Uterus (tissue), 4 donors: ENCODE measurements at places on chromosomes 16 and 17. TPM values are rescaled to one million over a fixed set of nuclear protein-coding genes. Genes with fewer than 3 reads are reported as not detected.
A peak's percentile ranks its signal among the peaks of the same experiment; 100 is the strongest.

Gene MYH2
- total RNA-seq, result 0.35 TPM

Gene TOX3
- 1.2 TPM for total RNA-seq

DNA sequence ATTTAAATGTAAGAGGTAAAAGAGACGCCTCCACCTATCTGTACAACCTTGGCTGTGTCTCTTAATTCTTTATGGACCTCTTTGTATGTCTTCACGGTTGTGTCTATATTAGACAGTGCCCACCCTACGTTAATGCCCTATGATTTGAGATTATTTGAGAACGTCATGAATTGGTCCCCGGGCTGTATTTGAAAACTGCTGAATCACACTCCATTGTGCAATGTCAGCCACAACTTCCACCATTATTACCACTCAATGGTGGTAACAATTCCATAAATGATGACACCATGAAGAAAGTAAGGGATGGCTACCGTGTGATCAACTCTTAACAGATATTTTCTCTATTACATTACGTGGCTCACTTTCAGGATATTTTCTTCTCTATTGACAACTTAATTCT, 182.4 kb upstream of the RBFOX1 start:
- H3K27ac ChIP-seq, result no peak overlapping the region
- no peaks in the 10 kb centered on the region for H3K27me3 ChIP-seq
- H3K4me1 ChIP-seq, result no peaks in the 10 kb centered on the region
- no peak for DNase-seq
- H3K36me3 ChIP-seq, result no peaks in the 10 kb centered on the region
- H3K4me3 ChIP-seq, result no peak overlapping the region

- H3K4me1 ChIP-seq, result peaks cover 33% of the 10 kb centered on the region
- H3K27me3 ChIP-seq, result no peaks in the 10 kb centered on the region
- peak overlapping the region; percentile 75 for H3K27ac ChIP-seq
These were observed 11.8 kb downstream of the LASP1 start for GRCh38 chr17:38881600-38882191.

- H3K4me3 ChIP-seq, result no peak overlapping the region
- H3K36me3 ChIP-seq, result no peaks in the 10 kb centered on the region
- H3K27ac ChIP-seq, result no peak overlapping the region
- H3K27me3 ChIP-seq, result no peaks in the 10 kb centered on the region
These were observed 9.4 kb downstream of the CWC25 start for GRCh38 chr17:38815576-38816193.

- H3K36me3 ChIP-seq, result no peaks in the 10 kb centered on the region
- DNase-seq, result peak; percentile 45
- no peaks in the 10 kb centered on the region for H3K27me3 ChIP-seq
These were observed 21.2 kb downstream of the PDILT start for GRCh38 chr16:20383106-20384029.

DNA sequence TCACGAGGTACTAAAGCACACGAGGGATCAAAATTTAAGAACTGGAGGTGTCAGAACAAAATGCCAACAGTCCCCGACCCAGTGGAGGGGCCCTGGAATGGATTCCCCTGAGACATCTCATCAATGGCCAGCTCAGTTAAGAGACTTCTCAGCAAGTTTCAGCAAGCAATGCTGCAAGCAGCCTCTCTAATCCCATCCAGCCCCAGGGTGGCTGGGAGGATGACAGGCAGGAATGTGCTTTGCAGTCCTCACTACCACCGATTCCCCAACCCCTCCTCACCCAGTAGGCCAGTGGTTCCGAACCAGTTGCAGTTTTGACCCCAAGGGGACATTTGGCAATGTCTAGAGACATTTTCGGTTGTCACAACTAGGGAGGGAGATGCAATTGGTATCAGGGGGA, 8.7 kb downstream of the GPRC5B start:
- no peaks in the 10 kb centered on the region for H3K4me1 ChIP-seq
- H3K27ac ChIP-seq, result no peak overlapping the region
- DNase-seq, result no peak
- H3K27me3 ChIP-seq, result no peaks in the 10 kb centered on the region
- H3K4me3 ChIP-seq, result no peak overlapping the region

GRCh38 chr16:46903255-46903905, 19.2 kb downstream of the GPT2 start:
- H3K27me3 ChIP-seq, result no peaks in the 10 kb centered on the region
- no peaks in the 10 kb centered on the region for H3K4me1 ChIP-seq
- DNase-seq, result no peak
- no peak overlapping the region for H3K27ac ChIP-seq
- H3K4me3 ChIP-seq, result no peak overlapping the region

GRCh38 chr16:53945996-53946395, 242.0 kb downstream of the FTO start:
- no peak overlapping the region for H3K27ac ChIP-seq
- DNase-seq, result no peak
- no peaks in the 10 kb centered on the region for H3K36me3 ChIP-seq
- no peak overlapping the region for H3K4me3 ChIP-seq
- no peaks in the 10 kb centered on the region for H3K27me3 ChIP-seq

DNA sequence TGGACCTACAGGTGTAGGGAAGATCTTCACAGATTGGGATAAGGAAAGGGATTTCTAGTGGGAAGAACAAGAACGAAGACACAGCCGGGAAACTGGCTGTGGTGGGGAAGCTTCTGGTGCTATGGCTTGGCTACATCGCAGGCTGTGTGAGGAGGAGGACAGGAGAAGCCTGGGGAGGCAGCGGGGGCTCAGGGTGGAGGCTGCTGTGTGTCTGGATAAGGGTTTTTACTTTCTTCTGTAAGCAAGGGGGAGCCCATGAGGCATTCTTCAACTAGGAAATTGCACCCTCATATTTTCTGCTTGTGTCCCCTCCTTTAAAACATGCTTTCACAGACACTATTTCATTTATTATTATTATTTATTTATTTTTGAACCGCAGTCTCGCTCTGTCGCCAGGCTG, 2.9 kb upstream of the RHBDF2 start:
- no peaks in the 10 kb centered on the region for H3K4me1 ChIP-seq
- H3K27me3 ChIP-seq, result no peaks in the 10 kb centered on the region
- no peaks in the 10 kb centered on the region for H3K36me3 ChIP-seq
- H3K4me3 ChIP-seq, result no peak overlapping the region
- no peak for DNase-seq

GRCh38 chr16:25177831-25178688, 38.7 kb upstream of the AQP8 start:
- H3K36me3 ChIP-seq, result no peaks in the 10 kb centered on the region
- no peak for DNase-seq
- H3K27me3 ChIP-seq, result no peaks in the 10 kb centered on the region
- no peak overlapping the region for H3K4me3 ChIP-seq
- H3K4me1 ChIP-seq, result no peaks in the 10 kb centered on the region
- peak overlapping the region; percentile 33 for H3K27ac ChIP-seq

DNA sequence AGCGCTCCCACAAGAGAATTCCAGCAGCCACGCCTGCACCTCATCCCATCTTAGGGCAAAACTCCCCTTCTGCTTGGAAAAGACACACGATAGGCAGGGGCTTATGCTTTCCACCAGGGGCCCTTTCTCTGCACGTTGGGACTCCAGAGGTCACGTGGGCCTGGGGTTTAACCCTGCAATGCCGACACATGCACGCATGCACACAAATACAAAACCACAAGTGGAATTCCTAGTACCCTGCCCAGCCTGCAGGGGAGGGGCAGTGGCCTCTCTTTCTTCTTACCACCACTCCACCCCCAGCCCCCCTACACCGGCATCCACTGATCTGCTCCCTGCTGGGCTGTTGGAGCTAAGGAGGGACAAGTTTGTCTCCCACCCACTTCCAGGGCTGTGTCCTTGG, 16.8 kb upstream of the CCDC182 start:
- H3K4me3 ChIP-seq, result no peak overlapping the region
- H3K27me3 ChIP-seq, result no peaks in the 10 kb centered on the region
- H3K36me3 ChIP-seq, result no peaks in the 10 kb centered on the region
- no peak for DNase-seq
- no peaks in the 10 kb centered on the region for H3K4me1 ChIP-seq

- no peak overlapping the region for H3K27ac ChIP-seq
- H3K4me1 ChIP-seq, result no peaks in the 10 kb centered on the region
- H3K27me3 ChIP-seq, result no peaks in the 10 kb centered on the region
- H3K36me3 ChIP-seq, result no peaks in the 10 kb centered on the region
These were observed 19.4 kb downstream of the NOL11 start for GRCh38 chr17:67737145-67737544.

GRCh38 chr17:12549499-12550041, 116.1 kb upstream of the MYOCD start:
- no peak overlapping the region for H3K4me3 ChIP-seq
- no peak for DNase-seq
- no peaks in the 10 kb centered on the region for H3K27me3 ChIP-seq
- peak overlapping the region; percentile 74 for H3K27ac ChIP-seq
- no peaks in the 10 kb centered on the region for H3K36me3 ChIP-seq

GRCh38 chr17:35387496-35387895, 14.1 kb upstream of the SLFN11 start:
- H3K36me3 ChIP-seq, result no peaks in the 10 kb centered on the region
- no peak overlapping the region for H3K4me3 ChIP-seq
- no peaks in the 10 kb centered on the region for H3K27me3 ChIP-seq
- no peaks in the 10 kb centered on the region for H3K4me1 ChIP-seq
- no peak for DNase-seq

Gene GUCY2D
- 0.14 TPM for total RNA-seq

GRCh38 chr17:36107660-36108059, 4.0 kb downstream of the CCL4 start:
- H3K36me3 ChIP-seq, result no peaks in the 10 kb centered on the region
- no peak overlapping the region for H3K27ac ChIP-seq
- H3K4me1 ChIP-seq, result no peaks in the 10 kb centered on the region
- H3K4me3 ChIP-seq, result no peak overlapping the region
- H3K27me3 ChIP-seq, result no peaks in the 10 kb centered on the region
- DNase-seq, result no peak

DNA sequence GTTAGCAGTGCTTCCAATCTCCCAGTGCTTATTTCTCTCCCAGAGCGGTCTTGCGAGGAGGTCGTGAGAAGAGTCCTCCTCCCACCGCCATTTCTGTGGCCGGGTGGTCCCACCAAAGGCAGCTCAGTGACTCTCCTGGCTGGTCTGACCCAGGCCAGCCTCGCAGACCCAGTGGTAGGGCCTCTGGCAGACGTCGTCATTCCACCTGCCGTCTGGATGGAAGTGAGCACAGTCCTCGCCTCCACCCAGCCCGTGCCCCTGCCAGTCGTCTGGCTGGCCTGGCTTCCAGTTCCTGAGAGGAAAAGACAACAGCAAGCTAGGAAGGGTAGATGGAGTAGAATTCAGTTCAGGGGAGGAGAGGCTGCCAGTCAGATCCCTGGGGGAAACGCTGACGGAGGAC, 5.1 kb downstream of the CLEC10A start:
- H3K27ac ChIP-seq, result no peak overlapping the region
- H3K4me3 ChIP-seq, result no peak overlapping the region
- no peaks in the 10 kb centered on the region for H3K27me3 ChIP-seq
- DNase-seq, result no peak
- no peaks in the 10 kb centered on the region for H3K36me3 ChIP-seq

Gene MAPT
- total RNA-seq, result 4.1 TPM

DNA sequence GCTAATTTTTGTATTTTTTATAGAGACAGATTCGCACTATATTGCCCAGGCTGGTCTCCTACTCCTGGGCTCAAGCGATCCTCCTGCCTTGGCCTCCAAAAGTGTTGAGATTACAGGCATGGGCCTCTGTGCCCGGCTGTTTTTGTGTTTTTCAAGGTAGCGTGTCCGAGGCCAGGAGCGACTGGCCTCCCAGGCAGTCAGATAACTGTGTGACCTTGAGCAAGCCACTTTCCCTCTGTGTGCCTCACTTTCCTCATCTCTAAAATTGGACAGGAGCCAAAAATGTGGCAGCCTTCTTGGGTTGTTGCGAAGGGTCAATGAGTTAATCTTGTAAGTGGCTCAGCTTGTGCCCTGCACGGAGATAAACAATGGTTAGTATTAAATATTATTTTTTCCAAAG, 2.4 kb downstream of the ABCC1 start:
- no peak for DNase-seq
- H3K4me3 ChIP-seq, result no peak overlapping the region
- peak overlapping the region; percentile 5 for H3K27ac ChIP-seq
- no peaks in the 10 kb centered on the region for H3K4me1 ChIP-seq

- no peak for DNase-seq
- H3K36me3 ChIP-seq, result no peaks in the 10 kb centered on the region
- no peak overlapping the region for H3K27ac ChIP-seq
- H3K4me3 ChIP-seq, result no peak overlapping the region
- H3K4me1 ChIP-seq, result no peaks in the 10 kb centered on the region
- H3K27me3 ChIP-seq, result no peaks in the 10 kb centered on the region
These were observed 102.9 kb downstream of the ABCC12 start for GRCh38 chr16:48052731-48053417.

Gene SLC12A3
- total RNA-seq, result 0.14 TPM

DNA sequence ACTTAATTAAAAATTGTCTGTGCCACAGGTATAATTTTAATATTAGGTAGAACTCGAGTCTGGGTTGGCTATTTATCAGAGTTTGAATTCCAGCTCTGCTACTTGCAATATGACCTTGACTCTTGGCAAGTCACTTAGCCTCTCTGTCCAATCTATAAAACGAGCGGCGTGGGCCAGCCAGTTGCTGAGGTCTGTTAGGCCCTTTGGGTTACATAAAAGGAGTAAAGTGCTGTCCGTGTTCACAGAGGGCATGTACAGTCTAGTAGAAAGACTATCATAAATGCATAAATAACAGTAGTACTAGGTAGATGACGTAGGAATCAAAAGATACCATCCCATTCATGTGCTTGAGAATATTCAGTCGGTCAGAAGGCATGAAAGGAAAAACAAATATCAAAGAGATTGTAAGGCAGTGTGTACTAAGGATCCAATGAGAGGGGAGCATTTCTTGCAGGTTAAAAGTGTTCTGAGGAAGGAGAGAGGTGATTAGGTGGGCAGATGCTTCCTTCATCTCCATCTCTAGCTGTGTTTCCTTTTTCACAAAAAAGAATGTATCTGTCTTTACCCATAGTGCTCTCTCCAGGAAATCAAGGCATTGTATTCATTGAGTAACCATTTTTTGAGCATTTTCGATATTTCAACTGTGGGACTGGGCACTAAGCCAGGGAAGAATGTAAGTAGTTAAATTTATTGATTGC, 2.4 kb downstream of the TNRC6A start:
- H3K36me3 ChIP-seq, result no peaks in the 10 kb centered on the region
- peaks cover 9% of the 10 kb centered on the region for H3K4me1 ChIP-seq
